ENCODE measurements at places on chromosomes 11 and 22.

- no peak for DNase-seq
- H3K27ac ChIP-seq: no peak overlapping the region
- no peak overlapping the region for H3K4me3 ChIP-seq
These were observed 134.9 kb downstream of the RBFOX2 start for GRCh38 chr22:35893698-35894097.

GRCh38 chr11:79414041-79414440 is 26.8 kb downstream of the TENM4 start:
- H3K4me1 ChIP-seq: no peaks in the 10 kb centered on the region
- no peaks in the 10 kb centered on the region for H3K27me3 ChIP-seq
- H3K36me3 ChIP-seq: no peaks in the 10 kb centered on the region
- H3K27ac ChIP-seq: no peak overlapping the region
- no peak for DNase-seq

- no peaks in the 10 kb centered on the region for H3K27me3 ChIP-seq
- no peaks in the 10 kb centered on the region for H3K36me3 ChIP-seq
- H3K4me3 ChIP-seq: no peak overlapping the region
- no peak overlapping the region for H3K27ac ChIP-seq
- DNase-seq: peak; percentile 82
These were observed 112.4 kb downstream of the LDLRAD3 start for GRCh38 chr11:36056160-36056751.

GRCh38 chr11:2752204-2752770 is 52.5 kb upstream of the KCNQ1OT1 start:
- H3K36me3 ChIP-seq: no peaks in the 10 kb centered on the region
- H3K27ac ChIP-seq: no peak overlapping the region
- no peak overlapping the region for H3K4me3 ChIP-seq
- peaks cover 37% of the 10 kb centered on the region for H3K27me3 ChIP-seq

DNA sequence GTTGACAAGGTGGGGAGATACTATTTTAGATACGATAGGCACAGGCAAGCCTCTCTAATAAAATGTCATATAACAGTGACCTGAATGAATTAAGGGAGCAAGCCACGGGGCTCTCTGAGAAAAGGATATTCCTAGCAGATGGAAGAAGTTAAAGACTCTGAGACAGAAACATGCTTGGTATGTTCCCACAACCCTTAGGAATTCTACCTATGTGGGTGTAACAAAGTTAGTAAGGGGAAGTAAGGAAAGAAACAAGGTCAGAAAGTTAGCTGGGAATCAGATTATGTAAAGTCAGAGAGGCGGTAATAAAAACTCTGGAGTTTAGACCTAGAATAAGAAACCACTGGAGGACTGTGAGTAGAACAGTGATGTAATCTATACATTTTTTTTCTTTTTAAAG is 59.7 kb upstream of the GDPD4 start:
- H3K4me1 ChIP-seq: no peaks in the 10 kb centered on the region
- H3K36me3 ChIP-seq: peaks cover 26% of the 10 kb centered on the region
- DNase-seq: peak; percentile 79
- no peak overlapping the region for H3K27ac ChIP-seq
- H3K27me3 ChIP-seq: no peaks in the 10 kb centered on the region
- no peak overlapping the region for H3K4me3 ChIP-seq

DNA sequence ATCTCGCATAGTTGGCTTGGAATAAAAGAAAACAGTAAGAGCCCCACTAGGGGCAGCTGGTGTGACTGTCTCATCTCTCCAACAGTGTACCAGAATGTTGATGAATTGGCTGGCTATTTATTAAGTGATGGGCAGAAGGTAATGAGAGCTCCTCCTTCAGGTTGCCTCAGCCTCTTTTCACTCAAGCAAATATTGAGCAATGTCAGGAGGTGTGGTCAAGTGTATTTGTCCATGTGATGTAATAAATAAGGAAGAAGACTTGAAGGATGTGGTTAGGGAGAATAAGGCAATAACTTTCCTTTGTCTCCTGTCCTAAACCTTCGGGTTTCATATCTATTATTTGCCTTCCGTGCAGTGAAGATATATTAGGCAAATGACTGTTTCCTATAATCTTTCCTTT is at the start of gene TCN1:
Gene TCN1 (minus strand): TSS at position 91 of the 400 bp plus-strand sequence. CDS start 17 bp downstream, at position 74.
- no peaks in the 10 kb centered on the region for H3K27me3 ChIP-seq
- no peaks in the 10 kb centered on the region for H3K4me1 ChIP-seq
- no peak for DNase-seq

DNA sequence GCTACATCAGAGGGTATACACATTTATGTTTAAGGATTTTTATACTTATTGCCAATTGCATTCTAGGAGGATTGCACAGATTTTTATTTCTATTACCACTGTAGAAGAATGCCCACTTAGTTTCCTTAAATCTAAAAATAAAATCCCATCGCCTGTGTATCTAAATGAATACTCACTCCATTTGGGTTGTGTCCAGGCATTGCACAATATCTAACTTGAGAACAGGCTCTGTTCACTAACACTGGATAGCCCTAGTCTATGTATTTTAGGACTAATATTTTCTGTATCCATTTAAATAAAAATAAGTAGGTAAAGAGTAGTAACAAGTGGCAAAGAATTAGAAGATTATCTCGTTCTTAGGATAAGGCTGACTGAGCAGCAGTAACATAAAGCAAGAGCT is 4.1 kb downstream of the C11orf52 start:
- H3K36me3 ChIP-seq: no peaks in the 10 kb centered on the region
- H3K27ac ChIP-seq: no peak overlapping the region
- H3K27me3 ChIP-seq: no peaks in the 10 kb centered on the region
- no peak for DNase-seq
- H3K4me1 ChIP-seq: peaks cover 27% of the 10 kb centered on the region

GRCh38 chr22:41256254-41257253 is 15.8 kb upstream of the CHADL start:
- H3K27ac ChIP-seq: peak overlapping the region; percentile 27
- H3K36me3 ChIP-seq: peaks cover 66% of the 10 kb centered on the region
- H3K4me1 ChIP-seq: no peaks in the 10 kb centered on the region
- peak; percentile 47 for DNase-seq

- no peak overlapping the region for H3K4me3 ChIP-seq
- no peaks in the 10 kb centered on the region for H3K27me3 ChIP-seq
- DNase-seq: no peak
- no peaks in the 10 kb centered on the region for H3K36me3 ChIP-seq
- no peaks in the 10 kb centered on the region for H3K4me1 ChIP-seq
- no peak overlapping the region for H3K27ac ChIP-seq
These were observed 35.9 kb downstream of the OSBPL5 start for GRCh38 chr11:3129181-3129590.

DNA sequence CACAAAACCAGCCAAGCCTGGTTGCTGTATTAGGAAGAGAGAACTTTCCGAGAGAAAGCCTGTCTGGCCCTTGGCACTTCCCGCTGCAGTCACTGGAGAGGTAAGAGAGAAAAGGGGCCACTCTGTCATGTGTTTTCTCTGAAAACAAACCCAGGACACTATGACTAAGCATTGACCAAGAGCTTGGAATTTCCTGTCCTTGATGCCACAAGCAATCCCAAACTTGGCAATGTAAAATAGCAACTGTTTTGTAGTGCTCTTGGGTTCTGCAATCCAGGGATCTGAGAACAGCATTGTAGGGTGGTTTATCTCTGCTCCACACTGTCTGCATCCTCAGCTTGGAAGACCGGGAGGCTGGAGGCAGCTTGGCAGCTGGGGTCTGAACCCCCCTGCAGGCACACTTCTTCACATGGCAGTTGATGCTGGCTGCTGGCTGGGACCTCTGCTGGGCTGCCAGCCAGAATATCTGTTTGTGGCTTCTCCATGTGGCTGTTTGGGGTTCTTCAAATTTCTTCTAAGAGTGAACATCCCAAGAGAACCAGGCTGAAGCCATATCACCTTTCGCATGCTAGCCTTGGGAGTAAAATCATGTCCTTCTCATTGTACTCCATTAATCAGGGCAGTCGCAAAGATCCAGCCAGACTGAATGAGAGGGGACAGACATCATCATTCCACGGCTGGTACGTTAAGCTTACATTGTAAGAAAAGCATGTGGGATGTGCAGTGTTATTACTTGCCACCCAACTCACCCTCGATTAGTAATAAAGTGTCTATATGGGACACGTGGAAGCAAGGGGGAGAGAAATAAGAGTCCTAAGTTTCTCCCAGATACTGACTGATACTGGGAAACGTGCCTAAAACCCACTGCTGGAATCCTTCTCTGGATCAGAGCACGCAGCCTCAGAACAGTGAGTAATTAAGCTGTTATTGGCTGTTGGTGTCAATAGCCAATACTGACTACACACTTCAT is 537.4 kb upstream of the B3GAT1 start:
- H3K4me3 ChIP-seq: no peak overlapping the region
- H3K27ac ChIP-seq: no peak overlapping the region
- no peak for DNase-seq
- H3K4me1 ChIP-seq: no peaks in the 10 kb centered on the region
- H3K36me3 ChIP-seq: no peaks in the 10 kb centered on the region

GRCh38 chr11:107969219-107969618 is 39.5 kb upstream of the CUL5 start:
- no peak overlapping the region for H3K4me3 ChIP-seq
- DNase-seq: peak; percentile 61
- no peaks in the 10 kb centered on the region for H3K36me3 ChIP-seq
- no peak overlapping the region for H3K27ac ChIP-seq
- H3K27me3 ChIP-seq: no peaks in the 10 kb centered on the region

GRCh38 chr11:96112192-96113128 is 188.6 kb upstream of the MTMR2 start:
- H3K36me3 ChIP-seq: no peaks in the 10 kb centered on the region
- no peak overlapping the region for H3K27ac ChIP-seq
- no peaks in the 10 kb centered on the region for H3K27me3 ChIP-seq
- H3K4me1 ChIP-seq: peaks cover 34% of the 10 kb centered on the region
- no peak overlapping the region for H3K4me3 ChIP-seq

DNA sequence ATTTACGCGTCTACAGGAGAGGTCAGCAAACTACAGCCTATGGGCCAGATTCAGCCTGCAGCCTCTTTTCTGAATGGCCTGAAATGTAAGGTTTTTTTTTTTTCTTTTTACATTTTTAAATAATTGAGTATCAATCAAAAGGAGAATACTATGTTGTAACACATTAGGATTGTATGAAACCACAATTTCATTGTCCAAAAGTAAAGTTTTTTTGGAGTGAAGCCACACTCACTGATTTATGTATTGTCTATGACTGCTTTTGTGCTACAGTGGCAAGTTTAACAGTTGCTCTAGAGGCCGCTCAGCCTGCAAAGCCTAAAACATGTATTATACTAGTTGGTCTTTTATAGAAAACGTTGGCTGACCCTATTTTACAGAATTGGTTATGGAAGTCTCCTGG is 923.2 kb downstream of the NTM start:
- no peaks in the 10 kb centered on the region for H3K36me3 ChIP-seq
- no peaks in the 10 kb centered on the region for H3K4me1 ChIP-seq
- DNase-seq: no peak
- no peaks in the 10 kb centered on the region for H3K27me3 ChIP-seq

- no peak for DNase-seq
- H3K27me3 ChIP-seq: no peaks in the 10 kb centered on the region
These were observed 14.3 kb downstream of the EHD1 start for GRCh38 chr11:64864135-64864472.

- no peaks in the 10 kb centered on the region for H3K36me3 ChIP-seq
- no peak overlapping the region for H3K27ac ChIP-seq
- no peak overlapping the region for H3K4me3 ChIP-seq
- H3K27me3 ChIP-seq: no peaks in the 10 kb centered on the region
- H3K4me1 ChIP-seq: no peaks in the 10 kb centered on the region
These were observed 20.9 kb upstream of the NAALAD2 start for GRCh38 chr11:90113541-90113940.

- DNase-seq: no peak
- H3K36me3 ChIP-seq: no peaks in the 10 kb centered on the region
- no peaks in the 10 kb centered on the region for H3K27me3 ChIP-seq
- H3K4me3 ChIP-seq: no peak overlapping the region
- 0 out of 2 replicates have a peak, but pooled peaks cover under 1% of the 10 kb centered on the region for H3K4me1 ChIP-seq
These were observed 74.5 kb upstream of the PICALM start for GRCh38 chr11:86143087-86144030.

DNA sequence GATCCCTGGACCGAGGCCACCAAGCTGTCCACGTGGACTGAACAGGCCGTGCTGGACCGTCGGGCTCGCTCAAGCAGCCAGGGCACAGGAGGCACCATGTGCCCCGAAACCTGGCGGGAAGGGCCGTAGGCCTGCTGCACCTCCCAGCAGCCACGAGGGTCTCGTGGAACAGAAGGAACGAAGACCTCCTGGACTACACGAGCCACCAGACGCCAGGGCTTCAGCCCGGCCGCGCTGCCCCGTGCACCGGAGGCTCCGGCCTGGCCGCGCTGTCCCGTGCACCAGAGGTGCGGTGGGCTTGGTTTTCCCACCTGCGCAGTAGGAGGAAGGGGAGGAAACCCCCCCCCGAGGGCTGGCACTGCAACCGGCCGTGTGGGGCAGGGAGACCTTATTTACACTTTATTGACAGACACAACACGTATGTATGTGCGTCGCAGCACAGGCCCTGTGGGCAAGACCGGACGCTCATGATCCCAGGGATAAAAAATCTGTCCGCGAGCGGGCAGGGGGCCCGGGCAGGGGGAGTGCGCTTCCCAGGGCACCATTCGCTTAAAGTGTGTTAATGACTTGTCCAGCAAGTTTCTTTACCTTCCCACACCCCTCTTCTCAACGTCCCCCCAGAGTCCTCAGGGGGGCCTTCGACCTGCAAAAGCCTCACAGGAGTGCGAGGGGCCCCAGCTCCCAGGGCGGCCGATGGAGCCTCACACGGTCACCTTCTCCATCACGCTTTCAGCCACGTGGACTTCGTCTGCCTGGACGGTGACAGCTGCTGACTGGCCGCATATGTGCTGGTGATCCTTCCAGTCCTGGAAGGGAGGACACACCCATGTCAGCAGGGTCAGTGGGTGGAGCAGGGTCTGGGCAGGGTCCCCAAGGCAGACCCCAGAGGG is 7.0 kb downstream of the DRD4 start:
- H3K27ac ChIP-seq: no peak overlapping the region
- DNase-seq: no peak
- no peaks in the 10 kb centered on the region for H3K36me3 ChIP-seq
- H3K4me1 ChIP-seq: peaks cover 7% of the 10 kb centered on the region
- H3K4me3 ChIP-seq: no peak overlapping the region
- H3K27me3 ChIP-seq: peaks cover 20% of the 10 kb centered on the region

DNA sequence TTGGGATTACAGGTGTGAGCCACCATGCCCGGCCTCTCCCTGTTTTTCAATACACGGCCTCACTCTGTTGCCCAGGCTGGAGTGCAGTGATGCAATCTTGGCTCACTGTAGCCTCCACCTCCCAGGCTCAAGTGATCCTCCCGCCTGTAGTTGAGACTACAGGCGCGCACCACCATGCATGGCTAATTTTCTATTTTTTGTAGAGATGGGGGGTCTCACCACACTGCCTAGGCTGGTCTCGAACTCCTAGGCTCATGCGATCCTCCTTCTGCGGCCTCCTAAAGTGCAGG is 11.5 kb downstream of the GATD1 start:
- H3K36me3 ChIP-seq: peaks cover 31% of the 10 kb centered on the region
- H3K4me1 ChIP-seq: peaks cover 8% of the 10 kb centered on the region
- H3K4me3 ChIP-seq: no peak overlapping the region
- H3K27ac ChIP-seq: peak overlapping the region; percentile 72

GRCh38 chr22:39598017-39598965 is 27.7 kb downstream of the CACNA1I start:
- H3K27me3 ChIP-seq: 0 out of 2 replicates have a peak, but pooled peaks cover 3% of the 10 kb centered on the region
- DNase-seq: peak; percentile 97
- H3K36me3 ChIP-seq: no peaks in the 10 kb centered on the region
- H3K4me3 ChIP-seq: peak overlapping the region; percentile 47

GRCh38 chr22:38776086-38776485 is 17.9 kb downstream of the DNAL4 start:
- DNase-seq: no peak
- no peak overlapping the region for H3K4me3 ChIP-seq
- H3K4me1 ChIP-seq: no peaks in the 10 kb centered on the region
- H3K27me3 ChIP-seq: no peaks in the 10 kb centered on the region

All from GM23338 (cell line).